ENCODE measurements at places on chromosomes 3 and 15. TPM values are rescaled to one million over a fixed set of nuclear protein-coding genes. Genes with fewer than 3 reads are reported as not detected.

The PLA1A gene
- not detected for total RNA-seq

The P2RY1 gene
- total RNA-seq: 8.6 TPM

The TRPM7 gene
- total RNA-seq: 34.8 TPM

GRCh38 chr3:112775011-112775742, 71.5 kb downstream of the CD200R1L start:
- H3K27me3 ChIP-seq: no peaks in the 10 kb centered on the region
- no peaks in the 10 kb centered on the region for H3K4me1 ChIP-seq
- no peak overlapping the region for H3K27ac ChIP-seq
- H3K36me3 ChIP-seq: no peaks in the 10 kb centered on the region

GRCh38 chr3:33490641-33491241, 50.5 kb upstream of the UBP1 start:
- H3K27me3 ChIP-seq: no peaks in the 10 kb centered on the region
- no peak for DNase-seq
- peaks cover 3% of the 10 kb centered on the region for H3K36me3 ChIP-seq
- no peak overlapping the region for H3K27ac ChIP-seq

GRCh38 chr3:123302961-123303360, 101.2 kb downstream of the SEC22A start:
- no peaks in the 10 kb centered on the region for H3K27me3 ChIP-seq
- H3K27ac ChIP-seq: no peak overlapping the region

DNA sequence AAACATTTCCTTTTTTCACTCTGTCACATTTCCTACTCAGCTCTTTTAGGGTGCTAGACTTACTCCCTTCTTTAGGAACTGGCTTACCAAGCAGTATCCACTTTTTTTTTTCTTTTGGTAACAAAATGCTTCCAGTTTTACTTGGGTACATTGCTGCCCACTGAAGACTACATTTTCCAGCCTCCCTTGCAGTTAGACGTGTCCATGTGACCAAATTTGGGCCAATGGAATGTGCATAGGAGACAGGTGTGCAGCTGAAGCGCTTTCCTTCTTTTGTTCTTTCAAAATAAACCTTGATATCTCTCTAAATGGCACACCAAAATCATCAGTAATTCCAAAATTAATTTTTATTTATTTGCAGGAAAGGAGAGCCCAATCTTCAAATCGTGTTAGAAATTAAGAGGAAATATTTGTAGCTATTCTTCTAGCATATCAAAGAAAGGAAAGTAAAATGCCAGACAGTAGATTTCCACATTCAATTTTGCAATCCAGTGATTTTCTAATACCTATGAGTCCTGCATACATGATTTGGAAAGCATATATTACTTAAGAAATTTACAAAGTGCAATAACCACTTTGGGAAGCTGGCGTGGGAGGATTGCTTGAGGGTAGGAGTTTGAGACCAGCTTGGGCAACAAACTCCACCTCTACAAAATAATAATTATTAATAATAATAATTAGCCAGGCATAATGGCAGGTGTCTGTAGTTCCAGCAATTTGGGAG, 422.0 kb upstream of the FRG2C start:
- H3K27ac ChIP-seq: no peak overlapping the region
- peaks cover 2% of the 10 kb centered on the region for H3K4me1 ChIP-seq
- no peaks in the 10 kb centered on the region for H3K27me3 ChIP-seq
- H3K36me3 ChIP-seq: no peaks in the 10 kb centered on the region

DNA sequence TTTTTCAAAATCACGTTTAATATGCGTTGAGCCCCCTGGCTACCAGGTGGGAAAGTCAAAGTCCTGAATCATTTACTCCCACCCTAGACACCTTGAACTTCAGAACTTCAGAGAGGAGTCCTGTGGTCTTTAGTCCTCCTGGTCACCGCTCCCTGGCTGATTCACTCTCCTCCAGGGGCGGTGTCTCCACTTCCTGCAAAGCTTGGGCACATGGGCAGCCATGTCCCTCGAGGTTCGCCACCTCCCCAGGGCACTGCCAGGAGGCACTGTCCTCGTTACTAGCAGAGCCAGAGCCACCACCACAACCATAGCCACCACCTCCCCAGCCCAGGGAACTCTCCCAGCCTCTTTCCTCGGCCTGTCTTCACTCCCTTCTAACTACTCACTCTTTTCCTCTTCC, 31.0 kb downstream of the LOXL1 start:
- H3K27me3 ChIP-seq: no peaks in the 10 kb centered on the region
- H3K4me1 ChIP-seq: no peaks in the 10 kb centered on the region
- no peak for DNase-seq
- no peaks in the 10 kb centered on the region for H3K36me3 ChIP-seq
- no peak overlapping the region for H3K27ac ChIP-seq

GRCh38 chr3:94098452-94098851, 35.6 kb downstream of the NSUN3 start:
- DNase-seq: no peak
- peak overlapping the region; percentile 5 for H3K27ac ChIP-seq
- no peaks in the 10 kb centered on the region for H3K27me3 ChIP-seq
- peaks cover 20% of the 10 kb centered on the region for H3K36me3 ChIP-seq
- H3K4me3 ChIP-seq: no peak overlapping the region
- H3K4me1 ChIP-seq: peaks cover 8% of the 10 kb centered on the region

- no peak for DNase-seq
- no peak overlapping the region for H3K27ac ChIP-seq
- peaks cover 4% of the 10 kb centered on the region for H3K4me1 ChIP-seq
- peaks cover 2% of the 10 kb centered on the region for H3K27me3 ChIP-seq
Measured at GRCh38 chr15:66163553-66163952, 90.0 kb downstream of the MEGF11 start.

GRCh38 chr15:34754674-34755418, at the start of gene GJD2:
Gene GJD2 (minus strand): TSS chr15:34754998. CDS start chr15:34754488, 510 bp downstream.
- H3K4me1 ChIP-seq: peaks cover 11% of the 10 kb centered on the region
- peaks cover 93% of the 10 kb centered on the region for H3K27me3 ChIP-seq
- no peak for DNase-seq
- no peak within 1 kb of the TSS for H3K27ac ChIP-seq
